ENCODE measurements at places on chromosomes 16 and 17.

- no peak for DNase-seq
Measured at GRCh38 chr16:56038564-56039098, 152.7 kb upstream of the GNAO1 start.

DNA sequence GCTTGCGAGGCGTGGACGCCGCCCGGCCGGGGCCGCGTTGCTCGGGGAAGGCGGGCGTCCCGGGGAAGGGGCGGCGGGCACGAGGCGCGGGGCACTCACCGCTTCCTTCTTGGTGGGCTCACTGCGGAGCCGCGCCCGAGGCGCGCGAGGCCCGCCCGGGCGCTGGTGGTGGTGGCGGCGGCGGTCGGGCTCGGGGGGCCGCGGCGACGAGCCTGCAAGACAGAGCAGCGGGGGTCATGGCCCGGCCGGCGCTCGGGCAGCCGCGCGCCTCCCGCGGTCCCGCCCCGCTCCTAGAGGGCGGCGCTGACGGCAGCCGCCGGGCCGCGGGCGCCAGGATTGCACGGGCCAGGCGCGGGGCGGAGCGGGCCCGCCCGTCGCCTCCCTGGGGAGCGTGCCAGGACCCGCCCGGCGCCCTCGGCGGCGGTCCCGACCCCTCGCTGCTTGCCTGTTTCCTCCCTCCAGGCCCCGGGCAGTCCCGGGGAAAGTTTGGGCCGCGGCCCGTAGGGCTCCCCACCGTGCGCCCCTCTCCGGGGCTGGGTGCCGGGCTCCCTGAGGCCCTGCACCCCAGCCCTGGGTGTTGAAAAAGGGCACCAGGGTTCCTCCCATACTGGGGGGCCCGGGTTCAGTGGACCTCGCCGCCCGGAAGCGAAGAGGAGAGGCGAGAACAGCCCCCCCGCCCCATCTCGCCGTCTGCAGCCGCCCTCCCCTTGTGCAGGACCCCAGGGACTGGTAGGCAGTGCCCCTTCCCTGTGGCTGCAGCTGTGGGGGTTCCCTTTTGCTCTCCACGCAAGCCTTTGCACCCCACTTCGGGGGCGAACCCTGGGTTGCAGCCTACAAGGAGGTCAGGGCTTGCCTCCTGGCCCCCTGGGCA, at the start of gene C16orf74:
TSS of gene C16orf74 (minus strand) at position 270 of the 871 bp plus-strand sequence. CDS start 15,879 bp downstream, outside the sequence.
- DNase-seq: no peak

- DNase-seq: no peak
Measured at GRCh38 chr17:32773856-32774694, 102.8 kb downstream of the MYO1D start.

GRCh38 chr17:69567130-69567529, 152.6 kb downstream of the MAP2K6 start:
- no peak for DNase-seq

DNA sequence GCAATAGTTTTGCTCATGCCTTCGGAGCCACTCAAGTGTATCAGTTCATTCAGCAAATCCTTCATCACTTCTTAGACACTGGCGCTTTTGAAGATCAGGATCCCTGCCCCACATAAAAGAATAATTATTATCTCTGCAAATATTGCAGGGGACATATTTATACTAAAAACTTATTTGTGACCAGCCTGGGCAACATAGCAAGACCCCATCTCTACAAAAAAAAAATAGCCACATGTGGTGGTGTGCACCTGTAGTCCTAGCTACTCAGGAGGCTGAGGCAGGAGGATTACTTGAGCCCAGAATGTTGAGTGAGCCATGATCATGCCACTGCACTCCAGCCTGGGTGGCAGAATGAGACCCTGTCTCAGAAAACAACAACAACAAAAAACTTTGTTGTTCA, 1.7 kb upstream of the APPBP2 start:
- DNase-seq: no peak

All from midbrain (tissue), 1 donor.